ENCODE measurements at places on chromosomes 7 and 10.

DNA sequence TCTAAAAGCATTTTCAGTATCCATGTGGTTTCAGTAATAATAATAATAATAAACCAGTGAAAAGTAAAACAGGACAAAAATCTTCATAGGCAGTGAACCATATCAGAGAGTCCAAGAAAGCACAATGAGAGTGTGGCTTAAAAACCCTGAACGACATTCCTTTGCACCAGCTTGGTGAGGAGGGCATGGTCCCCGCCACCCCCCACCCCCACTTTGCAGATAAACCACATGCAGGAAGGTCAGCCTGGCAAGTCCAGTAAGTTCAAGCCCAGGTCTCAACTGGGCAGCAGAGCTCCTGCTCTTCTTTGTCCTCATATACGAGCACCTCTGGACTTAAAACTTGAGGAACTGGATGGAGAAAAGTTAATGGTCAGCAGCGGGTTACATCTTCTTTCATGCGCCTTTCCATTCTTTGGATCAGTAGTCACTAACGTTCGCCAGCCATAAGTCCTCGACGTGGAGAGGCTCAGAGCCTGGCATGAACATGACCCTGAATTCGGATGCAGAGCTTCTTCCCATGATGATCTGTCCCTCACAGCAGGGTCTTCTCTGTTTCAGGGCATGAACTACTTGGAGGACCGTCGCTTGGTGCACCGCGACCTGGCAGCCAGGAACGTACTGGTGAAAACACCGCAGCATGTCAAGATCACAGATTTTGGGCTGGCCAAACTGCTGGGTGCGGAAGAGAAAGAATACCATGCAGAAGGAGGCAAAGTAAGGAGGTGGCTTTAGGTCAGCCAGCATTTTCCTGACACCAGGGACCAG, 172.5 kb downstream of the EGFR start:
- DNase-seq = no peak

GRCh38 chr7:20562461-20562860, 53.0 kb upstream of the ABCB5 start:
- DNase-seq = no peak

DNA sequence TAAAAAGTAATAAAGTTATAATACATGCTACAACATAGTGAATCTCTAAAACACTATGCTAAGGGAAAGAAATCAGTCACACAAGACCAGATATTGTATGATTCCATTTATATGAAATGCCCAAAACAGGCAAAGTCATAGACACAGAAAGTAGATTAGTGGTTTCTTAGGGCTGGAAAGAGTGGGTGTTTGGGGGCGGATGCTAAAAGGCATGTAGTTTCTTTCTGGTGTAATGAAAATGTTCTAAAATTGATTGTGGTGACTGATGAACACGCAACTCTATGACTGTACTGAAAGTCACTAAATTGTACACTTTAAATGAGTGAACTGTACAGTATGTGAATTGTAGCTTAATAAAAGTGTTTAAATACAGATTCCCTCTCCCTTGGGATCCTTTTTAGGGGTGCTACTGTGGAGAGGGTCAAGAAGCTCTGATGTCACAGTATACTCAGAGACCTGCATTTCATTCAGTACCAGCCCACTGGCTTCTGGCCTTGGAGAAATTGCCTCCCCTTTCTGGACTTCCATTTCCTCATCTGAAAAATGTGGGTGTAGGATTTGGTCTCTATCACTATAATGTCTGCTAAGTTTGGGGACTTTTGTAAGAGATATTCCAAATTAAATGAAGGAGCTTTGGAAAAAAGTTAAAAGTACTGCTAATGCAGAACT, 46.4 kb downstream of the AOAH start:
- DNase-seq = no peak

GRCh38 chr10:71479831-71480230, 83.1 kb downstream of the CDH23 start:
- no peak for DNase-seq

GRCh38 chr7:42407021-42407710, 170.2 kb upstream of the GLI3 start:
- no peak for DNase-seq

- no peak for DNase-seq
These were observed 62.5 kb downstream of the GATA3 start for GRCh38 chr10:8116926-8117493.

- DNase-seq = no peak
These were observed 53.2 kb upstream of the GPR37 start for GRCh38 chr7:124818807-124819206.

DNA sequence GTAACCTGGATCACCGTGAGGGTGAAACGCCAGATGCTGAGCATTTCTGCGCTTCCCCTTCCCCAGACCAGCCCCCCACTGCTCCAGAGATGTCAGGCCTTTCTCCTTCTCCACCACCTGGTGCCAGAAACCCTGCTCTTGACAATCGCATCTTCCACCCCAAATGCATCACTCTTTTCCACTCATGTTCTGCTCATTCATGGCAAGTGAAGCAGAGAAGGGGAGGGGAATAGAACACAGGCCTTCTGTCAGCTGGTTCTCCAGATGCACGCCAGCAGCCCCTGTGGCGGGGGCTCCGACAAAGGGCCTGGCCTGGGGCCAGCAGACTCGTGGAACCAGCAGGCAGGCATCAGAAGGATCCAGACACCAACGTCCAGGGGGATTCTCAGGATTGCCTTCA, 68.5 kb upstream of the SVIL start:
- no peak for DNase-seq

DNA sequence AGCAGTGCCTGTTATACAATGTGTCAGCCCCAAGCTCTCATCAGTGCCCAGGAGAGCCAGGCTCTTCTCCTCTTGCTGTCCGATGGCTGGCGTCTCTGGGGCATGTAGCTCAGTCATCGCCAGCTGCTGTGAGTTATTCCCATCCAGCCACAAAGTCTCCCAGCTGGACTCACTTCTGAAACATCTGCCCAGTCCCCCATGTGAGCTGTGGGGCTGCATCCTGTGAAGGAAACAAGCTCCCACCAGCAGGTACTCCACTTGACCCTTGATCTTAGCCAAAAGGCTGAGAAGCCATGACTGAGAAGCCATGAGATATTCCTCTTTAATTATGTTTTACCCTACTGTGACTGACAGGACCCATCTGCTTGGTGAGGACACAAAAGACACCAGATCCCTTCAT, 212.7 kb upstream of the IGFBP3 start:
- no peak for DNase-seq

GRCh38 chr7:100396421-100396982, 23.2 kb downstream of the PILRA start:
- DNase-seq = no peak

- DNase-seq = no peak
These were observed 4.4 kb downstream of the DDIT4 start for GRCh38 chr10:72277996-72278667.
